ENCODE measurements at places on chromosomes 16 and 17.

DNA sequence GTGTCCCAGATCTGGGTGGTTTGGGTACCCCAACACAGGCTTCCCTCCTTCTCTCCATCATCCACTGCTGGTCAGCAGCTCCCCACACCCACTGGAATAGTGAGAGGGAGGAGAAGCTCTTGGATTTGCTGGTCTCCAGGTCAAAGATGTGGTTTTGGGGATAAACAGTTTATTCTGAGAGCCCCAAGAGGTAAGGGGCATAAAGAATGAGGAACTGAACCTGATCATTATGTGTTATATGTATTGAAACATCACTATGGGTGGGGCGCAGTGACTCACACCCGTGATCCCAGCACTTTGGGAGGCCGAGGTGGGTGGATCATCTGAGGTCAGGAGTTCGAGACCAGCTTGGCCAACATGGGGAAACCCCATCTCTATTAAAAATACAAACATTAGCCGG, 3.9 kb downstream of the DPEP2 start:
- no peak for DNase-seq

DNA sequence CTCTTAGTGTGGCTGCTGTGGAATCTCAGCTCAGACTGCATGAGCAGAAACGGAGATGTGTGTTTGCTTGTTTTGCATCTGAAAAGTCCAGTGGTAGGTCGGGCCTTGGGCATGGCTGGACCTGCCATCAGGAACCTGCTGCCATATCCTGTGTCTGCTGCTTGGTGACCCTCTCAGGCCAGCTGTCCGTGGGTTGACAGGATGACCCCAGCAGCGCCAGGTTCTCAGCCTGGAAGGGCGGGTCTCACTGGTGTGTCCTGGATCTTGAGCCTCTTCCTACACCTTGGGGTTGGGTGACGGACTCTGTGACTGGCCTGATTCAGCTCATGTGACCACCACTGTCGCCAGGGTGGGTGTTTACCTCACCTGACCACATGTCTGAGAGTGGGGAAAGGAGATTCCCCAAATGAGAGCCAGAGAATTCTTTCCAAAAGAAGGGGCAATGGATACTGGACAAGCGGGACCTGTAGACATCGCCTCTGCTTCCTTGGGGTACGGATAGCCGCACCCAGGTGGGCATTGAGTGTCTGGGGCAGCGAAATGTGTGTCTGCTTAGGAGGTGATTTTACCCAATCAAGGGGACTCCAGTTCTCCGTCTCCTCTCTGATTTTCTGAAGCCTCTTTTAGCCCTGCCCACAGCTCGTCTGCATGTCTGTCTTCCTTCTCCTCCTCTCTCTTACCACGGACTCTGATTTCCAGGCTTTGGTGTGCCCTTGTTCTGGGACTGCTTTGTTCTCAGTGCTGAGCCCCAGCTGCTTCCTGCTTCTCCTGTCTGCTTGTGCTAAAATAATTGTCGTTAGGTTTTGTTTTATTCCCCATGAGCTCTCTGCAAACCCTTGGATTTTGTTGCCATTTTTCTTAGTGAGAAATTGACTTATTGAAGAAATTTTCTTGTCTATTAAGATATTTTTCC, 399.7 kb downstream of the CPPED1 start:
- no peak for DNase-seq

GRCh38 chr16:22861580-22861979, 47.6 kb downstream of the HS3ST2 start:
- DNase-seq = no peak

DNA sequence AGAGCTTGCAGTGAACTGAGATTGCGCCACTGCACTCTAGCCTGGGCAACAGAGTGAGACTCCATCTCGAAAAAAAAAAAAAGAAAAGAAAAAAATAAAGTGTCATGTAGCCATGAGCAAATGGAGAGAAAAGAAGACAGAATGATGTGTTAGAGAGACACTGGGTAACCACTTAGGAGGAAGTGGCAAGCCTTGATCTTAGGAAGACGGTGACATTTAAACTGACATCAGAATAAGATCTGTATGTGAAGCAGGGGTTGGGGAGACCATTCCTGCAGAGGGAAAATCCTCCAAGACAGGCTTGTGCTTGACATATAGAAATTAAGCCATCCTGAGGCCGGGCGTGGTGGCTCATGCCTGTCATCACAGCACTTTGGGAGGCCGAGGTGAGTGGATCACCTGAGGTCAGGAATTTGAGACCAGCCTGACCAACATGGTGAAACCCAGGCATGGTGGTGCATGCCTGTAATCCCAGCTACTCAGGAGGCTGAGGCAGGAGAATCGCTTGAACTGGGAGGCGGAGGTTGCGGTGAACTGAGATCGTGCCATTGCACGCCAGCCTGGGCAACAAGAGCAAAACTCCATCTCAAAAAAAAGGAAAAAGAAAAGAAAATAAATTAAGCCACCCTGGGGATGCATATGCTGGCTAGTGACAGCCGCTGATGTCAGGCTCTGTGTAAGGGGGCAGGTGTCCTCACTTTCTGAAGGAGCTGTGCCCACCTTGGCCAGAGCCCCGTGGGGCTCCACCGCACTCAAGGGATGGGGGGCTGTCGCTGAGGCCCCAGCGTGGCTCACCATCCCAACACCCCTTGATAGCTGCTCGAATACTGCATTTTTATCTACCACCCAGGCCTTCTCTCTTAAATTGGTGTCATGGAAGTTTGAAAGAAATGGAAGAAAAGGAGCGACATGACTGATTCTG, 13.1 kb upstream of the CYB5B start:
- no peak for DNase-seq

- DNase-seq = no peak
Observed at GRCh38 chr17:62032480-62032879, 32.6 kb downstream of the MED13 start.

DNA sequence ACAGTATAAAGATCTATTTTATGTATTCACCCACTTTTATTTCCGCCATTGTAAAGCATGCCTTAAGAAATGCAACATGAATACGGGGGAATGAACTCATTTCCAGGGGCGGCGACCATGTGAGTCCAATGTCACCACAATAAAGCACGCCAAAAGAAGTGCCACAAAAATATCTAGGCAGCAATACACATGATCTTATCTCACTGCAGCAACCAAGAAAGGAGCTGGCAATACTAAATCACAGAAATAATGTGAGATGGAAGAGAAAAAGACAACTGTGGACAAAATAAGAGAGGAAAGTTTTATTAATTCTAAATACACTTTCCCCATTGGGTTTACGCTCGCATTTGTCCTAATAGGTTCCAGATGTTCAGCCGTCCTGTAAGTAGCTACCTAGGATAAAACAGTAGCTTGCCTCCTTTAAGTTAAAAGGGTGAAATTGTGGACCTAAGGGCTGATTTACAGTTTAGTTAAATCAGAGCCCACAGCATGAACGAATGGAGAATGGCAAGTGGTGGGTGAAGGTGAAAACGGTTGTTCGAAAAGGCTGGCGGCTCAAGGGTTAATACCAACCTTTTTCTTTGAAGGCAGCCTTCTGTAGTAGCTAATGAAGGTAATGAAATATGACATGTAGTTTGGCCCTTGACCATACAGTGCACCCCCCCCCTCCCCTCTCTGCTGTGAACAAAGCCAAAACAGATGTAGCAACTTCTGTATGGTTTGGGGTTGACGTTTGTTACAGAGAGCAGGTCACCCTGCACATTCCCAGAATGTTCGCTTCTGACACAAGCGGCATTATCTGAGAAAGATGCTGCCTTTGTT, 504.2 kb upstream of the PSMD7 start:
- no peak for DNase-seq

DNA sequence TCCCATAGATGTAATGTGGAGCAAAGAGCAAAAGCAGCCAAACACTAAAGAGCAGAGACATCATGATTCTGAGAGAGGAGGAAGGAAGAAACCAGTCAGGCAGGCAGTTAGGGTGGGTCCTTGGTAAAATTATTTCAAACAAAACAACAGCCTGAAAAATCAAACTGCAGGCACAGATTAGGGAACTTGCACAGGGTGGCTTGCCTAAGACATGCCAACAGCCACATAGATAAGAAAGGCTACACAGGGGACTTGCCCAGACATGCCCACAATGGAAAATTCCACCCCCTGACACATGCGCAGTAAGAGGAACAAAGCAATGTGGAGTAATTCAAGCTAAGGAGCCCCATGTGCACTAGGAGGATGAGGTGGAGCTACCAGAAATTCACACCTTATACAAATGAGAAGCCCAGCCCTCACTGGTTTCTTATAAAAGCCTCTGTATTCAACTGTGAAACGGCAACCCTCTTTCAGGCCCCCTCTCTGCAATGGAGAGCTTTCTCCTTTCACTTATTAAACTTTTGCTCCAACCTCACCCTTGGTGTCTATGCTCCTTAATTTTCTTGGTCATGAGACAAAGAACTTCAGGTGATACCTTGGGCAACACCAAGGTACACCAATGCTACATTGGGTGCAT, 7.3 kb upstream of the GAS7 start:
- DNase-seq = no peak

GRCh38 chr16:11605891-11606290, 19.2 kb upstream of the LITAF start:
- DNase-seq = no peak

DNA sequence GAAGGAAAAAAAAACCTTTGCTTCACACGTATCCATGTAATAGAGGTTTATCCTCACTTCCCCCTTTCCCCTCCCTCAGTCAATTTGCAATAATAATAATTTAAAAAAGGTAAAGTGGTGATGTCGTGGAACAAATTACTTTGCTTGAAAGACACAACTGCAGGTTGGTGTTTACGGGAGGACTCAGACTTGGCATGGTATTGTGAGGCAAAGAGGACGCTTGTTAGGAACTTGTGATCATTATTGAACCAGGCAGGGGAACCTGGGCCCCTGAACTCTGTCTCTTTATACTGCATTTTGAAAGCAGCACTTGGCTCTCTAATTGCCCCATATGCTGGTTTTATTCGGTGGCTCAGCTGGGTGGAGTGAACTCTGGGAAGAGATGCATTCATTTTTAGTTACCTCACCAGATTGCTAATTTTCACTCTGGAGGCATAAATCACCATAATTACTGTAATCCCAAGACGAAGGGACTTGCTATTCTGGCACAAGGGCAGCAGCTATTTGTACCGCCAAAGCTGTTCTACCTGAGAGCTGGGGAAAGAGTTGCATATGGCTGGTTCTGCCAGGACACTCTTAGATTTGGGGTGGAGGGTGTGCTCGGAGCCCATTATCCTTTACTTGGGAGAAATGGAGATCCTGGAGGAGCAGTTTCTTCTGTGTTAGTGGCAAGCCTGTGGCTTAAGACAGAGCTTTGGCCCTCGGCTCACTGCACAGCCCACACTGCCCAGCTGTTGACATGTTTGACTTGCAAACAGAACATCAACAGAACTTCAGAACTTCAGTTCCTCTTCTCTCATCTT, 5.7 kb upstream of the DHX8 start:
- no peak for DNase-seq

- no peak for DNase-seq
Observed at GRCh38 chr17:61402073-61402541, 2.5 kb downstream of the TBX2 start.

- DNase-seq = no peak
Observed at GRCh38 chr16:54027062-54027461, 259.5 kb downstream of the IRX3 start.

GRCh38 chr17:80455336-80455710, 21.1 kb downstream of the NPTX1 start:
- no peak for DNase-seq

- DNase-seq = no peak
Observed at GRCh38 chr17:32558997-32559650, 72.3 kb downstream of the CDK5R1 start.

- no peak for DNase-seq
Observed at GRCh38 chr17:9769036-9769695, 22.2 kb downstream of the DHRS7C start.

GRCh38 chr16:35797811-35798210, 2338.4 kb downstream of the TP53TG3F start:
- DNase-seq = no peak

DNA sequence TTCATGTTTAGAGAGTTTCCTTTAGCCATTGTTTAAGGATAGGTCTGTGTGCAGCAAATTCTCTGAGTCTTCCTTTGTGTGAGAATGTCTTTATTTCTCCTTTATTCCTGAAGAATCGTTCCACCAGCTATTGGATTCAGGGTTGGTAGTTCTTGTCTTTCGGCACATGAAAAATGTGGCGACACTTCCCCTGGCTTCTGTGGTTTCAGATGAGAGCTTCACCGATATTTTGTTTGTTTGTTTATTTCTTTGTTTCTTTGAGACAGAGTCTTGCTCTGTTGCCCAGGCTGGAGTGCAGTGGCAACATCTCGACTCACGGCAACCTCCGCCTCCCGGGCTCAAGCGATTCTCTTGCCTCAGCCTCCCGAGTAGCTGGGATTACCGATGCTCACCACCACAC, 18.6 kb downstream of the MPO start:
- DNase-seq = no peak

DNA sequence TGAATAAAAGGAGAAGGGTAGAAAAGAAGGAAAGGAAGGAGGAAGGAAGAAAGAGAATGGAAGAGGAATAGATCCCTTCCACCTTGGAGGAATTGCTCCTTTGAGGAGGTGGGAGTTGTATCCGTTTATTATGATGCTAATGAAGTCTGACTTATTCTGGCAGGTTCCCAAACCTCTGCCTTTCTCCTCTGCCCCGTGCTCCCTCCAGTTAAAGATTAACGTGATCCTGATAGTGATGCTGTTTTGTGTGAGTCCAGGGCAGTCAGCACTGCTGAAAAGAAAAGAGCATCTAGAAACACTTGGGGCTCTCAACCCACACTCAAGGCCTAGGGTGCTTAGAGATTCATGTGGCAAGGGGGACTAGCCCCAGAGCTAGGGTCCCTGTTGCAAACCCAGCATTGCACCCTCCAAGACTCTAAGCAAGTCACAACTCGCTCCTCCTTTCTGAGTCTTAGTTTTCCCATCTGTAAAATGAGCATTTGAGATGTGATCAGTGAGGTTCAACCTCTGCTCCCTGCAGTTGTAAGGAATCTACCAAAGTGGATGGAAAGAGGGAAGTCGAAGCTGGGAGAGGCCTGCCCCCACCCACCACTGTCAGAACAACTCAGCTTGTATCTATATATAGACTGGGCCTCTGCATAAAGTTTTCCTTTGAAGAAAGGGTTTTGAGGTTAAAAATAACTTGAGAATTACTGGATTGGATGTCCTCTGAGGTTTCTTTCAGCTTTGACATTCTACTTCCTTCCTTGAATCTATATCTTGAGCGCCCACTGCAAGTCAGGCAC, 46.9 kb upstream of the TMEM132E start:
- DNase-seq = no peak

DNA sequence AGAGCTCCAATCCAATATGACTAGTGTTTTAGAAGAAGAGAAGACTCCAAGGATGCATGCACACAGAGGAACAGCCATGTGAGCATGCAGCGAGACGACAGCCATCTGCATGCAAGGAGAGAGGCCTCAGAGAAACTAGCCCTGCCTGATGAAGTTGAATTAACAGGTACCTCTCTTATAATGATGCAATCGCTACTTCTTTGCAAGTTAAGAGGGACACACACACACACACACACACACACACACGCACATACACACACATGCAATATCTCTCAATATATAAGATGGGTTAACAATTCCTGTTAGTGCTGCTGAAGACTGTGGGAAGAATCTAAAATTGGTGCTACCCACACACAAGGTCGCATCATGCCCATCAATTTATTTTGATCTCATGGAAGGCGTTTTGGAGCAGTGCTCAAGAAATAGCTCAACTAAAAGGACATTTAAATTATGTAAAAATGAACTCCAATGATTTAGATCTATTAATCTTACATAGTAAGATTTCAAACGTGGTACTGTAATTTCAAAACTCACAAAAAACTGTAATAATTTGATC, 7.0 kb upstream of the GINS3 start:
- no peak for DNase-seq
